ENCODE measurements at places on chromosomes 12 and 14.
A peak's percentile ranks its signal among the peaks of the same experiment; 100 is the strongest.

GRCh38 chr14:103423050-103423461, 37.8 kb downstream of the MARK3 start:
- no peak for DNase-seq

DNA sequence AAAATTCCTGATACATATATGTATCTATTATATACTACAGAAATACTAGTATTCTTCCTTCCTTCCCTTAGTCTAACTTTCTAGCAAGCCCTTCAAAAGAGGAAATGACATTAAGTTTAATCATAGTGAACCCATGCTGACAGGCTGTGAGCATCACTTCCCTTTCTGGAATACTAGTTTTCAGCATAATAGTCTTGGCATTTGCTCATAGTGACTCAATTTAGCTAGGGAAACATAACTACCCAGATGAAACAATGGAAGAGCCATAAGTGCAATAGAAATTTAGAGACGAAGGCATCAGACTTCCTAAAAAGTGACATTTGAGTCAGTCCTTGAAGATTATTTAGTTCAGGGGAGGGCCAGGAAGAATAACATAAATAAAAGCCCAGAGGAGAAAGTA, 184.5 kb upstream of the CRY1 start:
- DNase-seq, result peak; percentile 21

- no peak for DNase-seq
Measured at GRCh38 chr12:27996761-27997160, 24.2 kb upstream of the PTHLH start.

GRCh38 chr14:95344536-95344935, 24.8 kb upstream of the CLMN start:
- no peak for DNase-seq

GRCh38 chr12:30450226-30450625, 245.4 kb downstream of the IPO8 start:
- DNase-seq, result no peak

GRCh38 chr12:123091230-123092150, 59.4 kb downstream of the PITPNM2 start:
- no peak for DNase-seq

DNA sequence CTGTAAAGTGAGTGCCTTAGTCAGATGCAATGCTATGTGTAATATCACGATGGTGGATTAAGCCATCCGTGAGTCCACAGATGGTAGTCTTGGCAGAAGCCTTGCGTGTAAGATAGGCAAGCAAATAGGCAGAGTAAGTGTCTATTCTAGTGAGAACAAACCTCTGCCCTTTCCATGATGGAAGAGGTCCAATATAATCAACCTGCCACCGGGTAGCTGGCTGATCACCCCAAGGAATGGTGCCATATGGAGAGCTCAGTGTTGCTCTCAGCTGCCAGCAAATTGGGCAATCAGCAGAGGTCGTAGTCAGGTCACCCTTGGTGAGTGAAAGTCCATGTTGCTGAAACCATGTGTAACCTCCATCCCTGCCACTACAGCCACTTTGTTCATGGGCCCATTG, 371.2 kb upstream of the LRFN5 start:
- no peak for DNase-seq

GRCh38 chr12:52126050-52126604, 46.6 kb downstream of the SMIM41 start:
- peak; percentile 4 for DNase-seq

- DNase-seq, result no peak
Measured at GRCh38 chr12:75959506-75959905, 72.1 kb downstream of the PHLDA1 start.

GRCh38 chr14:102145395-102145794, 5.7 kb downstream of the WDR20 start:
- DNase-seq, result no peak

DNA sequence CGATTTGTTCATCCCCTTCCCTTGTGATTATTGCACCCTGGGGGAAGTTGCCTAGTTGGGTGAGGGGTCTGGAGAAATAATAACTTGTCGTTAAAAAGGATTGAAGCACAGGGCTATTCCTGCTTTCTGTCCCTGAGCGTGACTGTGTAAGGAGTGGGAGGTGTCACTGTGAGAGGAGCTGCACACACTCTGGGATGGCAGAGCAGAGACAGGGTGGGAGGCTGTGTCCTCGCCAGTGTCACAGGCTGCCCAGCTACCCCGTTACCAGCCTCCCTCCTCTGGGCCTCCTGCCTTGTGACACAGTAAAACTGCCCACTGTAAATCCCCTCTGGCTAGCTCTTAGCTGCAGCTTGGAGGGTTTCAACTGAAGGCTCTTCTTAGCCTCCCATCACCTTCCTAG, 460.6 kb downstream of the AACS start:
- DNase-seq, result no peak

GRCh38 chr12:20508359-20508758, 140.0 kb downstream of the PDE3A start:
- DNase-seq, result no peak

DNA sequence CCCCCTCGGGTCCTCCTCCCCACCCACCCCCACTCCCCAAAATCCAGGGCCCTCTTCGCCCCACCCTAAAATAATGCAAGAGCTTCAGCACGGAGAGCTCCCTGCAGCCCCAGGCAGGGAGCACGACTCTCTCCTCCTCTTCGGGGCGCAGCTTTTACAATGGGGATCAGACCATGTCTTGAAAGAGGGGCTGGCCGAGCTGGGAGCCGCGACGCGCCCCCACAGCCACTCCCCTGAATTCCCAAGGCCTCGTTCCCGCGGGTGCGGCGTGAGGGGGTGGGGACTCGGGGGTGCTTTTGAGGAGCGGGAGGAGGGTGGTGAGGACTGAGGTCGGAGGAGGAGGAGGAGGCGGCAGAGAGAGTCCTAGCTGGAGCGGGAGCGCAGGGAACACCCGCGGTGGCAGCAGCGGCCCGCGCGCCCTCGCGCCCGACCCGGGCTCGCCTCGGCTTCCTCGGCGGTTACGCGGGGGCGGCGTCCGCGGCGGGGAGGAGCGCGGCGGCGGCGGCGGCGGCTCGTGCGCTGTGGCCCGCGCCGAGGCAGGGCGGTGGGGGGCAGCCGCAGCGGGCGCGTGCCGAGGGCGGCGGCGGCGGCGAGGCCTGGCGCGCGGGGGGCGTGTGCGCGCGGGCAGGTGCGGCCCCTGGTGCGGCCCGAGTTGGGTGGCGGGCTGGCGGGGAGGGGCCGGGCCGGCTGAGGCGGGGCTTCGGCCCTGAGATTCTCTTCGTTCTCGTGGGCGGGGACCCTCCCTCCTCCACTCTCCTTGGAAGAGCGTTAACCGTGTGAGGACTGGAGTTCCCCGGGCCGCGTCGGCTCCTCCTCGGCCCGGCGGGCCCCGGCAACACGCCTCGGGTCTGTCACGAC, at the start of gene ANKS1B:
TSS of gene ANKS1B (minus strand) at position 666 of the 858 bp plus-strand sequence. CDS start 699 bp downstream, outside the sequence.
- DNase-seq, result peak; percentile 82

- no peak for DNase-seq
Measured at GRCh38 chr14:65074449-65075150, 27.7 kb downstream of the MAX start.

GRCh38 chr14:51490205-51490604, 161.5 kb upstream of the FRMD6 start:
- no peak for DNase-seq

DNA sequence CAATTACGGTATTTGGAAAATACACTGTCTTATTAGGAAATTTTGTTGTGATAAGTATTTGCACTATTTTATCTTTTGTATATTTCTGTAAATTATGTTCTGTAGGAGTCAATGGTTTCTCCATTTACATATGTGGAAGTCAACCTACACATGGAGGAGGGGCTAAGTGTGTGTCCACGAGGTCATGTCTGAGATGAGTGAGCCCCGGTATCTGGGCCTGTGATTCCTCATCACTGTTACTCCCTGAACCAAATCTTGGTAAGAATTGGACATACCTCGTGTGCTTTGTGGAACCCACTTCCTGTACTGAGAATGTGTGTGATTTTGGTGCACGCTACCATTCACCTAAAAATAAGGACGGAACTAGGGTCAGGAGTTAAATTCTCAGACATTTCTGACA, 1105.5 kb downstream of the TMEM121 start:
- no peak for DNase-seq

DNA sequence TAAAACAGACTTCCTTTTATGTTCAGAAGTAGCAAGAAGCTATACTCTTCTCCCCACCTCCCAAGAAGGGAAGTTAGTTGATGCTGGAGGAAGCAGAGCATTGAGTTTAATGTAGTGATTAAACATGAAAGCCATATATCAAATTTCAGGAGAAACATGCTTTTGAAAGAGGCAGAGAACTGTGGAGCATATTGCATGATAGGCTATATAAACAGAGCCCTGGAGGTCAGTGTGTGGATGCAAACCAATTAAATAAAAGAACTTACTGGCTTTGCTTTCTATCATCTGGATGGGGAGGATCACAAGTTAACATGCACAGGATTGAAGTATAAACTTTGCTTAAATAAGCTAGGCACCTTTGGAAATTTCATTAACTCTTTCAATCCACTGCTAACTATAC, 94.1 kb downstream of the MSRB3 start:
- no peak for DNase-seq

DNA sequence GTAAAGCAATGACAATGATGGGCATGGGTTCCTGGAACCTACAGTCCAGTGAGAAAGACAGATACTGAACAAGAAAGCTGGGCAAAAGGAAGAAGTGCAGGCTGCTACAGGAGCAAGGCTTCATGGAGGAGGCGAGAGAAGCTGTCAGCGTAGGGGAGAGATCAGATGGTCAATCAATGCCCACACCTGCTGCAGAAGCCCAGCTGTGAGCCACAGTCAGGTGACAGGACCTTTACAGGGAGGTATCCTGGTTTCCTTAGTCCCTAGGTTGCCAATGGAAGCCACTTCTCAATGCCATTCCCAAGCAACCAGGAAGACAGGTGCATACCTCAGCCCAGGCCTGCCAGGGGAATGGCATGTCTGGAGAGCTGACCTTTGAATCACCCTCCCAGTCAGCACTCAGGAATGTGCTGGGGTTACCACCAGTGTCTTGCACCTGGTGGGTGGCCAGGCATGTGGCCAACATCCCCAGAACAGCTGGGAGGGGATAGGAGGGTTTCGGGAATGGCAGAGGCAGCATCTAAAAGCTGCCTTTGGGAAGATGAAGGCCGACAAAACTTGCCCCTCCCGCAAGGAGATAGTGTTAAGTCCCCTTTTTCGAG, 170.3 kb downstream of the TTC7B start:
- DNase-seq, result peak; percentile 57

DNA sequence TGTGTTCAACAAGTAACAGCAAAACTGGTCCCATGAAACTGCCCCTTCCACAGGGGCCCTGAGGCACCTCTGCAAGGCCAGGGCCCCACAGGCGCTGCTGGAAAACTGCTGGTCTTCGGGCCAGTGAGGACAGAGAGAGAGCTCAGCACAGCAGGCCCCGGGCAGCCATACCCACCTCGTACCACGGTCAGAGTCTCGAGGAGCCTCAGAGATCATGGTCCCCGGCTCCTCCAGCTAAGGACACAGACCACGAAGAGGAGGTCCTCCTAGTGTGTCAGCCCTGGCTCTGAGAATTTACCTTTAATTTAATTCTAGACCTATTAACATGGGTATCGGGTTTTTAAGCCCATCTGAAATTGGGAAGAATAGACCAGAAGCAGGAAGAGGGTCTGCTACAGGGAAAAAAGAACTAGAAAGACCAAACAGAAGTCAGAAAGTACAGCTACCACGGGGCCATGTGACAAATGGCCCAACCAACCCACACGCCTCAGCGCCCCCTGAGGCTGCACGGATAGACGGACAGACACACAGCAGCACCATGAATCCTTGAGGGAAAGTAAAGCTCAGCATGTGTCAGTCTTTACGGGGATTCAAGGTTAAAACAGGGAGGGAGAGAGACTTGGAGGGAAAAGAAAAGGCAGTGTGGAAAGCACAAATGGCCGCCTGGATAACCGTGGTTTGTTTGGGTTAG, 22.9 kb downstream of the ANKRD9 start:
- DNase-seq, result no peak

DNA sequence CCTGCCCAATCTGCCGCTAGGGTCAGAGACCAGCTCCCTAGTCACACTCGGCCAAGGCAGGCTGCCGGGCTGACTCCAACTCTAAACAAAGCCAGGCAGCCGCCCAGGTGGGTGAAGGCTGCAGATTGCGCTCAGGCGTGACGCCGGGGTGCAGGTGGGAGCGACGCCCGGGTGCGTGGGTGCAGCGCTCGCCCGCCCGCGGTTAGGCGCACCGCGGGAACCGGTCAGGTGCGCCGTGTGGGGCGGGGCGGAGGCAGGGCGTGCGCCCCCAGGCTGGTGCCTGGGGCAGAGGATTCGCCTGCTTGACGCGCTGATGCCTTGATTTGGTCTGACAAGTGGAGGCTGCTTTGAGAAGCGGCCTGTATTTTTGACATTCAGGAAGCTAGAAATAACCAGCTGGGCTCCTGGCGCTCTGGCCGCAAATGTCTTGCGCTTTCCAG, 126.7 kb upstream of the HIF1A start:
- no peak for DNase-seq

DNA sequence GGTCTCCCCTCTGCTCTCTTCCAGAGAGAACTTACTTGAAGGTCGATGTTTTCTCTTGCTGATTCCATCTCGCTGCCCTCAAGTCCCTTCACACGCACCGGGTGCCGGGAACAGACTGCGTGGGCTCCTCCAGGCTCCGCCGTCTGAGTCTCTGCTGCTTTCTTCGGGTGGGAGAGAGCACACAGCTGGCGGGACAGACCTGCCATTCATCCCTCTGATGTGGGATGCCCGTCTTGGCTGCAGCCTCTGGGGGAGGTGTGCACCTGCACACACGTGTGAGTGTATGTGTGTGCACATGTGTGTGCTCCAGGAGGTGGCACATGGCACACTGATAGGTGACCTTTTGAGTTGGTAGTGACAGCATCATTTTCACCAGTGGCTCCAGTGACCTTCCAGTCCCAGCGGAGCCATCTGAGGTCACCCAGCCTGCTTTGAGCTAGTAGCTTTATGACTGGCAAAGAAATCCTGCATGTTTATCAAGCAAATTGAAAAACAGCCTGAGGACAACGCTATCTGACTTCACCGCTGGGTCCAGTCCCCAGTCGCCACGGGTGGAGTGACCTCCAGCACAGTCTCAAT, at the start of gene NINJ2:
TSS of gene NINJ2 (minus strand) at position 153 of the 579 bp plus-strand sequence. CDS start at position 68, 85 bp downstream.
- no peak for DNase-seq

DNA sequence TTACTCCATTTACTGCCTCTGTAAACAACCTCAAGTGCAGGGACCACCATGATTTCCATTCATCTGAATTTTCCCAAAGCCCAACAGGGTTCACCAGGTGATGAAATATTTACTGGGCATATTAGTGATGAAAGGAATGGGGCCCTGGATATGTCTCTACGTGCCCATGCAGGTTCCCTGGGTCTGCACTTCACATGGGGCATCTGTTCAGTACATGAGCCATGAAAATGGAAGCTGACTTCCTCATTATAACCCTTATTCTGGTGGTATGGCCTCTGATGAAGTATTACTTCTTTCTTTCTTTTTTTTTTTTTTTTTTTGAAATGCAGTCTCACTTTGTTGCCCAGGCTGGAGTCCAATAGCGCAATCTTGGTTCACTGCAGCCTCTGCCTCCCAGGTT, 26.5 kb upstream of the CORO1C start:
- no peak for DNase-seq

- DNase-seq, result no peak
Measured at GRCh38 chr12:105419606-105420005, 89.1 kb downstream of the C12orf75 start.

GRCh38 chr14:54688229-54688628, 121.3 kb downstream of the SAMD4A start:
- DNase-seq, result no peak
